Astrocyte (in vitro differentiated cells and primary cell): ENCODE measurements at places on chromosomes 1 and 21. TPM values are rescaled to one million over a fixed set of nuclear protein-coding genes. Genes with fewer than 3 reads are reported as not detected.

GRCh38 chr1:105632342-105633196, 1423.9 kb upstream of the PRMT6 start:
- no peak for DNase-seq

GRCh38 chr1:197799271-197799670, 24.0 kb upstream of the DENND1B start:
- DNase-seq = peak; percentile 85

- DNase-seq = no peak
Observed at GRCh38 chr1:179190861-179191260, 38.6 kb downstream of the ABL2 start.

Gene FAM151A
- not detected in 2 replicates for total RNA-seq

- DNase-seq = no peak
Observed at GRCh38 chr1:12371053-12371452, 141.2 kb downstream of the VPS13D start.

Gene TDRD10
- not detected in 2 replicates for total RNA-seq

DNA sequence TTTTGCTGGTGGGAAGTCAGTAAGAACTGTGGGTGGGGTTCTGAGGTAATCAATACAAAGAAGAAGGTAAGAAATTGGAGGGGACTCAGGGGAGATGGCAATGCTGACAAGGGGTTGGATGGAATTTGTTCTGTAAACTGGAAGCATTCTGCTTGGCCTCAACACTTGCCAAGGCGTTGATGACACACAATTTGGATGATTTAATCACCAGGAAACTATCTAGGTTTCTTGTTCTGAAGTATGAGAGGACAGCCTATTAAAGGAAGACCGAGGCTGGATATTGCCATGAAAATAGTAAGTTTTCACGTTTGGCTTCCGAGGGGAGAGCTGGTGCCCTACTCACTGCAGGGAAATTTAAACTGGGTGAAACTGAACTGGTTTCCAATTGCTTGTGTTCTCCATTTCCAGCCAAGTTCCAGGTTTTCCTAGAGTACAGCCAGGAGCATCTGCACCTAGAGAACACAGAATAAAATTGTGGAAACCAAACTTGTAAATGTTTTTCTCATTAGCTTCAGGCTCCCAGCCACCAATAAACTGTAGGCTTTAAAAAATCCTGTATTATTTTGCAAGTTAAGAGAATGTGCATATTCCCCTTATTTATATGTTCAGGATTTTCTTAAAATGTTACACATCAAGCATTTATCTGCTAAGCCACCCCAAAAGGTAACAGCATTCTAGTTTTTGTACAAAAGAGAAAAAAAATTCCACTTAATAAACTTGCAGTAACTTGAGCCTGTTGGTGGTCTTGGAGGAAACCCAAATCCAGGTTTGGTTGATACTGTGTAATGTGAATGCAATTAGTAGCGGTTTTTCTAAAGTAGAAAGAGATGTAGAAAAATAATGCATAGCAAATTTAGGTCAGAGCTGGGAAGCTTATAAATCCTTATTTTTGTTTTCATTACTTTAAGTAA, 53.8 kb downstream of the ROR1 start:
- peak; percentile 82 for DNase-seq

GRCh38 chr1:24323281-24323680, 4.1 kb downstream of the GRHL3 start:
- no peak for DNase-seq

GRCh38 chr1:68206848-68207689, 25.3 kb downstream of the WLS start:
- peak; percentile 73 for DNase-seq

GRCh38 chr1:31762323-31762722, 1.8 kb downstream of the ADGRB2 start:
- DNase-seq = no peak

Gene AADACL4
- not detected in 2 replicates for total RNA-seq

- DNase-seq = no peak
Observed at GRCh38 chr1:59697150-59697800, 117.5 kb upstream of the HOOK1 start.

DNA sequence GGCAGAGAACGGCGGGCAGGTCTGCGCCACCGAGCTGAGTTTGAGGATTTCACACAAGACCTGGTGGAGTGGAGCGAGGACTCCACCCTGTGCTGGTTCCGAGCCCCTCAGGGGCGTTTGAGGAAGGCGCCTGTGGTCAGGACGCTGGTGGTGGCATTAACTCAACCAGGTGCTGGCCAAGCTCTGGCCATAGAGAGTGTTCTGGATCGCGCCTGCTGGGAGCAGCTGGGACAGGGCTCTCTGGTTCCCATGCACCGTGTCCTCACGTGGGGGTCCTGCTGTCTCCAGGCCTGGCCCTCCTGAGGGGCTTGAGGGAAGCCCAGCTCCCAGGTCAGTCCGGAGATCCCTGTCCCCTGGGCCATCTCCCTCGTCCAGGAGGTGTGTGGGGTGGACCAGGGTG, 24.8 kb upstream of the TTC34 start:
- DNase-seq = no peak

Gene NCMAP
- total RNA-seq = not detected in 2 replicates

Gene SH3BGR
- total RNA-seq = 8.1 and 9.9 TPM in 2 replicates

Gene MATN1
- 0.32 and 0.34 TPM in 2 replicates for total RNA-seq

Gene CBS
- total RNA-seq = 169 and 195 TPM in 2 replicates

DNA sequence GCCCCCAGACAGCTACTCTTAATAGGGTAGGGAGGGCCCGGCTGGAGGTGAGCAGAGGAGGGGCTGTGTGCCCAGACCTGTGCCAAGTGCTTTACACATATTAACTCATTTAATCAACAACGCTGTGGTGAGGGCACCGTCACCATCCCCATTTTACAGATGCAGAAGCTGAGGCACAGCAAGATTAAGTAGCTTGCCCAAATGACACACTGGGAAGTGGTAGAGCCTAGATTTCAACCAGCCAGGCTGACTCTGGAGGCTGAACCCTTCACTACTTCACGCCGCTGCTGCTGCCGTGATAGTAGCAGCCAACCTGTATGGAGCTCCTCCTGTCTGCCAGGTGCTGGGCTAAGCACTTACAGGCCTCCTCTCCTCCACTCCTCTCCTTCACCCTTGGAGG, 127.2 kb downstream of the PTPRU start:
- DNase-seq = no peak

DNA sequence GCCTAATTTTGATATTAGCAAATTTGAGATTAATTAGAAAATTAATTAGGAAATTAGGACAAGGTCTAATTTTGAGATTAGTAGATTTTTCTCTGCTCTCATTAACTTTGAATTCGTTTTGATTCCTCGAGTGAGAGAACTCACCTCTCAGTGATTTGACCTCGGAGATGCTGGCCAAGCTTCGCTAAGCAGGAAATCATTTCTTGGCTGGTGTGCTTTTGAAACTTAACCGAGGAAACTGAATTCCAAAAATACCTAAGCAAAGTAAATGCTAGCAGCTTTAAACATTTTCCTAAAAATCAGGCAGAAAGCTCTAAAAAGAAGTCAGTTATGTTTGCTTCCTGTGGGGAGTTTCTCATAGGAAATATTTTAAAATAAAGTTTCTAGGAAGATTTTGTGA, 34.9 kb downstream of the CDC14A start:
- peak; percentile 59 for DNase-seq
